HCT116 (cell line): ENCODE measurements at places on chromosomes 2 and 18. TPM values are rescaled to one million over a fixed set of nuclear protein-coding genes. Genes with fewer than 3 reads are reported as not detected.
A peak's percentile ranks its signal among the peaks of the same experiment; 100 is the strongest.

- H3K36me3 ChIP-seq, result no peaks in the 10 kb centered on the region
- no peak overlapping the region for H3K4me3 ChIP-seq
- no peak for DNase-seq
- H3K27me3 ChIP-seq, result no peaks in the 10 kb centered on the region
- no peak overlapping the region for H3K27ac ChIP-seq
Measured at GRCh38 chr2:16373341-16373740, 292.3 kb downstream of the CYRIA start.

The IL1RN gene
- 0.25 TPM for total RNA-seq

- H3K4me1 ChIP-seq, result no peaks in the 10 kb centered on the region
- no peak for DNase-seq
- no peaks in the 10 kb centered on the region for H3K36me3 ChIP-seq
- no peaks in the 10 kb centered on the region for H3K27me3 ChIP-seq
- H3K27ac ChIP-seq, result no peak overlapping the region
Measured at GRCh38 chr2:235098736-235099494, 147.1 kb downstream of the SH3BP4 start.

DNA sequence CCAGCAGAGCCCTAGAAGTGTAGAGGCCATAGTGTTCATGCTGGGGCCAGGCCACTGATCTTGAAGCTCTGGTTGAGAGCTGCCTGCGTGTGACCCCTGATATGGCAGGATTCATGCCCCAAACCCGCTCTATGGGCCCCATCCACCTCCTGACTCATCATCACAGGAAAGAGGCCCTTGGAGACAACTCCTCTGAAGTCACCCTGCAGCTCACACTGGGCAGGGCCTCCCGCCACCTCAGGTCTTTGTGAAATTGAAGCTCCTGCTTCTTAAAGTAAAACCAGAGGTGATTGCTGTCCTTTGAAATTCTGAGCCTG lies 12.0 kb upstream of the TUBB6 start:
- no peaks in the 10 kb centered on the region for H3K36me3 ChIP-seq
- no peak overlapping the region for H3K4me3 ChIP-seq
- DNase-seq, result no peak
- H3K27me3 ChIP-seq, result no peaks in the 10 kb centered on the region

The GPR39 gene
- 5.1 TPM for total RNA-seq

- H3K36me3 ChIP-seq, result peaks cover 23% of the 10 kb centered on the region
- no peaks in the 10 kb centered on the region for H3K27me3 ChIP-seq
Measured at GRCh38 chr2:105385731-105386540, 12.9 kb downstream of the FHL2 start.

GRCh38 chr2:173210270-173211196 lies 134.9 kb downstream of the MAP3K20 start:
- H3K4me1 ChIP-seq, result peaks cover 5% of the 10 kb centered on the region
- DNase-seq, result peak; percentile 65
- no peaks in the 10 kb centered on the region for H3K36me3 ChIP-seq
- no peaks in the 10 kb centered on the region for H3K27me3 ChIP-seq
- no peak overlapping the region for H3K4me3 ChIP-seq

The ASB18 gene
- not detected for total RNA-seq

GRCh38 chr2:142973160-142973821 lies 95.8 kb downstream of the KYNU start:
- no peak overlapping the region for H3K4me3 ChIP-seq
- H3K27me3 ChIP-seq, result no peaks in the 10 kb centered on the region
- no peaks in the 10 kb centered on the region; the same call in 1 of the 2 replicates for H3K4me1 ChIP-seq
- H3K36me3 ChIP-seq, result no peaks in the 10 kb centered on the region
- no peak overlapping the region for H3K27ac ChIP-seq
- DNase-seq, result no peak

The CHAC2 gene
- total RNA-seq, result 8.4 TPM

GRCh38 chr2:20065885-20066602 lies 14.6 kb upstream of the LAPTM4A start:
- H3K27me3 ChIP-seq, result no peaks in the 10 kb centered on the region
- peaks cover 10% of the 10 kb centered on the region for H3K4me1 ChIP-seq
- no peak overlapping the region for H3K4me3 ChIP-seq
- no peak for DNase-seq
- H3K36me3 ChIP-seq, result no peaks in the 10 kb centered on the region
